ENCODE measurements at places on chromosomes 12 and 14. TPM values are rescaled to one million over a fixed set of nuclear protein-coding genes. Genes with fewer than 3 reads are reported as not detected.

GRCh38 chr12:7209958-7210357, 20.5 kb downstream of the PEX5 start:
- DNase-seq: no peak

- no peak for DNase-seq
These were observed 1.6 kb upstream of the SYNDIG1L start for GRCh38 chr14:74427651-74428050.

DNA sequence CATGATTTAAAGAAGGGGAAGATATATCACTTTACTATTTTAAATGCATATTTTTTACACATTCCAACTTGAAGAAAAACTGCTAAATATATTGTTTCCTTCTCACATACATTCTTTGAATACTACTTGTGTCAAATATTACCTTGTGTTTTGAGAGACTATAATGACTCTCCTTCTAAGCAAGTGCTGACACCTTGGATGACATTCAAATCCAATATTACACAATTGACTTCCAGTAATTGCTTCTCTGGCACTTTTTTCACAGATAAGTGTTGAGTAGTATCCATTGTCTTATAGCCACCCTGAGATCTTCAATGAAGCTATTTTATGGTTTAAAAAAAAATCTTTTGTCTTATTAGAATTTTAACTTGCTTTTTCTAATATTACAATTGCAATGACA, 61.2 kb upstream of the ST8SIA1 start:
- DNase-seq: no peak

DNA sequence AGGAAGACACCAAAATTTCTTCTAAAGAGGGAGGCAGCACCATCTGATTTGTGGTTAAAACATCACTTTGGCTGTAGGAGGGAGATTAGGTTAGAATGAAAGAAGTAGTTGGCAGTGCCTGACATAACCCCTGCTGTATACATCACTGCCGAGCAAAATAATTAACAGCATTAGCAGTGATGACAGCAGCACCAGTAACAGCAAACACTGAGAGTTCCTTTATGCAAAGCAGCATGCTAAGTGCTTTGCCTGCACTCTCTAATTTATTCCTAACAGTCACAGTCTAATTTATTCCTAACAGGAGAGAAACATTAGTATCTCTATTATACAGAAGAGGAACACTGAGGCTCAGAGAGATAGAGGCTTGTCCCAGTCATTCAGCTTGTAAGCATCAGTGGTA, 1469.7 kb downstream of the AACS start:
- no peak for DNase-seq

The BMP4 gene
- 1.5 TPM for total RNA-seq

The MRPL52 gene
- 142 TPM for total RNA-seq

The CCER1 gene
- total RNA-seq: not detected

The CNPY2 gene
- total RNA-seq: 53.5 TPM

The LRRC10 gene
- not detected for total RNA-seq

The PRR4 gene
- 1.4 TPM for total RNA-seq

The ERP27 gene
- total RNA-seq: 5.5 TPM

The FAM222A gene
- 8.2 TPM for total RNA-seq

The MAP3K9 gene
- 8.1 TPM for total RNA-seq

The SERPINA9 gene
- total RNA-seq: not detected
